ENCODE measurements at places on chromosomes 16 and 17.

DNA sequence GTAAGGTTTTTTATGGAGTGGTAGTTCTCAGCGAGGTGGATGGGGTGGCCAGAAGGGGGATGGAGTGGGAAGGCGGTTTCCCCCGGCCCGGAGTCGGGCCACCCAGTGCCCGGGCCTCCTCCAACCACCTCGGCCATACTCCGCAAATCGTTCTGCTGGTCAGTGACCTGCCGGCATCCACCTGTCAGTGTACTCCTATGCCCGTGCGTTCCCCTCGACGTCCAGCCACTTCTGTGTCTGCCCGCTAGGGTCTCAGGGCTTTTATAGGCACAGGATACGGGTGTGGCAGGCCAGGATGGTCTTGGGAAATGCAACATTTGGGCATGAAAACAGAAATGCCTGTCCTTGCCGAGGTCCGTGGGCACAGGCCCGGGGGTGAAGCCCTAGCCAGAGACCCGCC lies 19.3 kb upstream of the ASGR2 start:
- no peak for DNase-seq

GRCh38 chr17:65856865-65857264 lies 295.4 kb upstream of the AXIN2 start:
- no peak for DNase-seq

DNA sequence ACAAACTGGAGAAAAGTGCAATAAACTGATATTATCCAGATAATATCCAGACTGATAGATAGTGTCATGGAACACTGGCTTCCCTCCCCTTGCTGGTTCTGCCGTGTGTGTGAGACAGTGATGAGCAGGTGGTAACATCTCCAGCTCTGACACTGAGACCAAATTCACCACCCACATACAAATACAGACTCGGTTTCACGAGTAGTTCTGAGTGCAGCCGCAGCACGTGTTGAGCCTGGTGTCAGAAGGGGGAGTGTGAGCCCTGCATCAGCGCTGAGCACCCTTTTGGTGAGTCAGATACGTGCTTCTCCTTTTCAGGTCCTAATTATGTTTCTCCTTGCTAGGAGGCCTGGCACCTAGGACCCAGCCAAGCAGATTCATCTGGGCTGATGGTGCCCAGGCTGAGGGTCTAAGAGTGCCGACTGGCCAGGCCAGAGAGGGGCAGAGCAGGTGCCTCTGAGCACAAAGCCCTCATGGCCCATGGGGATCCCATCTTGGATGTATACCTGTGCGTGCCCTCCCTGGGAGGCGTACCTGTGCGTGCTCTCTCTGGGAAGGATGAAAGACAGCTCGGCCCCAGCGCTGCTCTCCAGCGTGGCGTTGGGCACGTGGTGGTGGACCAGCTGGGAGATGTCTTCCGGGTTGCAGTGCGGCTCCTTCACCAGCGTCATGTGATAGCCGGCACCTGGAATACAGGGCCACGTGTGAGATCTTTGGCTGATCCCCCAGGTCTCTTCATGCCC lies 27.3 kb upstream of the RNPS1 start:
- no peak for DNase-seq

DNA sequence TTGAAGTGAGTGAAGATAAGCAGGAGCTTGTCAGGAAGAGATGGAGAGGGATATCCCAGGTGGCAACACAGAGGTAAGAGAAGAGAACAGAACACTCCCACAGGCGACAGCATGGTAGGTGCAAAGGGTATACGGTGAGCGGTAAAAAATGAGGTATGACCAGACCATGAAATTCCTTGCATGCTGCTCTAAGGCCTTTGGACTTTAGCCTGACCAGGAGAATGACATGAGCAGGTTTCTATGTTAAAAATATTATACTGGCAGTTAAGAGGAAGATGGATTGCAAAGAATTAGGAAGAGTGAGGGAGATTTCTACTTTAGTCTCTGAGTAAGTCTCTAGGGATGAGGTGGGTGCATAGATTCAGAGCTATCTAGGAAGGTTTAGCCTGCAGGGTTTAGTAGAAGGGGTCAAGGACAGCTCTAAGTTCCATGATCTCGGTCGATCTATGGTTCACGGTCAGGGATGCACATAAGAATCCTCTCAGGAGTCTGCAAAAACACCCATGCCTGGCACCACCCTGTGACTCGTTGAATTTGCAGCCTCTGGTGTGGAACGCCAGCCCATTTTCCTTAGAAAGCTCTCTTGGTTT lies 65.7 kb downstream of the HLF start:
- no peak for DNase-seq

GRCh38 chr17:1146561-1147265 lies 33.1 kb downstream of the ABR start:
- no peak for DNase-seq

DNA sequence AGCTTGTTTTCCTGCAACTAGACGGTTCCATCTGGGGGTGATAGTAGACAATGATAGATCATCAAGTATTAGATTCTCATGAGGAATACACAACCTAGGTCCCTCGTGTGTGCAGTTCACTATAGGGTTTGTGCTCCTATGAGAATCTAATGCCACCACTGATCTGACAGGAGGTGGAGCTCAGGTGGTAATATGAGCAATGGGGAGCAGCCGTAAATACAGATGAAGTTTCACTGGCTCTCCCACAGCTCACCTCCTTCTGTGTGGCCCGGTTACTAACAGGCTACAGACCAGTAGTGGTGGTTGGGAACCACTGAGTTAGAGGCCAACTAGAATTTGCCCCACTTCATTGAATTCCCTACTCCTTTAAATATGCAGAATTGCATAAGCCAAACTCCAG lies 147.5 kb upstream of the HSBP1 start:
- DNase-seq: no peak

GRCh38 chr17:14827396-14827919 lies 437.7 kb downstream of the PMP22 start:
- no peak for DNase-seq

DNA sequence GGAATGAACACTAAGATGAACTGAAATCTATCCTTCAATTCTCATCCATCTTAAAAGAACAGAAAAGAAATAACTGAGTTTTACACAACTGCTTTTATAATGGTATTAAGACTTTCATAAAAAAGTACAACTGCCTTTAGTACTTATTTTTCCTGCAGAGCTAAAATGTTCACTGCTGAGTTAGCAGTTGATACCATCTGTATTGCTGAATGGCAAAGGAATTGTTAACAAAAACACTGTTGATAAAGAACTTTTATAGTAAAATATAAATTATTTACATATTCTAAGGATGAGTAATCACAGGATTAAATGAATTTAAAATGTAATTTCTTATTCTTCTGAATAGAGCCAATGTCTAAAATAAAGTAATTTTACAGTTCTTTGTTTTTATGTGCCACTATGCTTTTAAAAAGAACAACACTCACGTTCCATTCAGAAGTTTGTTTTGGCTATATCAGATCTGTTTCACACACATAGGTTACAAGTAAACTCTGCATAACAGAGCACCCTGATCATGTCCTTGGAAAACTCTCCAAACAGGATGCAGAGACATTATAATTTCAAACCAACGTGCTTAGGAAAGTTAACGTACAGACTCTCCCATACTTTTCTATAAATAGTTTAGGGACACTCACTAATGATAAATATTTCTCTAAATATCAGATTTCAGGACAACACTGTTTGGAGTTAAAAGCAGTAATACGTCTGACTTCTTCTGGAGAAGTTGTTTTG lies 151.1 kb downstream of the ITFG1 start:
- no peak for DNase-seq

DNA sequence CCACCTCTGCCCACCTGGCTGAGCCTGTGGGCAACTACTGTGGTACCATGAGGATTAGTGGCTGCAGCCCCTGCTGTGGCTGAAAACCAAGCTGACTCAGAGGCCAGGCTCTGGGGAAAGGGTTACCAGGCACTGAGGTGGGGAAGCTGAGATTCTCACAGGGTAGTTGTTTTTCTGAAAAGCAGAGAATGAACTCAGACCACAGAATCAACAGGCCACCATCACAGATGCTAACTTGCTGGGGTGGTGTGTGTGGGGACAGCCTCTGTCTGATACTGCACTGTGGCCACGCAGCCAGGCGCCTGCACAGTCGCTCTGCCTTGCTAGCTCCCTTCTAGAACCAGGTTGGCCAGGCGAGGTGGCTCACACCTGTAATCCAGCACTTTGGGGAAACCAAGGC lies 28.8 kb downstream of the NPLOC4 start:
- DNase-seq: no peak

DNA sequence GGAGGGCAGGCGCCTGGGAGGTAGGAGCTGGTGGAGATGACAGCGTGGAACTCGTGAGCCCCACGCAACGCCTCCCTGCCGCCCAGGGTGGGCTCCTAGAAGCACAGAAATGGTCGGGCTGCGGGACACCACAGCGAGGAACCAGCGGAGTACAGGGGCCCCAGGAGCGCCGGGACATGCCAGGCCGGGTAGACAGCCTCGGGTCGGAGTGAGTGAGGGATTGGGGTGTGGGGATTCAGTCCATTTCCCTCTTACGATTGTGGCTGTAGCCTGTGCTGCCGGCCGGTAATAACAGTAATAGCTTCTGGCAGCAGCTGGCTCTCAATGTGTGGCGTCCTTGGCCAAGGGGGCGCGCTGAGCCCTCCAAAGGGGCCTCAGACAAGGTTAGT lies 12.2 kb upstream of the CES3 start:
- DNase-seq: no peak

GRCh38 chr17:77783991-77784820 lies 174.3 kb upstream of the TNRC6C start:
- no peak for DNase-seq

DNA sequence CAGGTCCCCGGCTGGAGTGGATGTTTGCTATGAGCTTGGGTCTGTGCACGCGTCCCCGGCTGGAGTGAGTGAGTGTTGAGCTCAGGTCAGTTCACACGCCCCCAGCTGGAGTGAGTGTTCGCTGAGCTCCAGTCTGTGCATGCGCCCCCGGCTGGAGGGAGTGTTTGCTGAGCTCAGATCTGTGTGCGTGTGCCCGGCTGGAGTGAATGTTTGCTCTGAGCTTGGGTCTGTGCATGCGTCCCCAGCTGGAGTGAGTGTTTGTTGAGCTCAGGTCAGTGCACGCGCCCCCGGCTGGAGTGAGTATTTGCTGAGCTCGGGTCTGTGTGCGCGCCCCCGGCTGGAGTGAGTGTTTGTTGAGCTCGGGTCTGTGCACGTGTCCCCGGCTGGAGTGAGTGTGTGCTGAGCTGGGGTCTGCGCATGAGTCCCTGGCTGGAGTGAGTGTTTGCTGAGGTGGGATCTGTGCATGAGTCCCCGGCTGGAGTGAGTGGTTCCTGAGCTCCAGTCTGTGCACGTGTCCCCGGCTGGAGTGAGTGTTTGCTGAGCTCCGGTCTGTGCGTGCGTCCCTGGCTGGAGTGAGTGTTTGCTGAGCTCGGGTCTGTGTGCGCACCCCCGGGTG lies 284.2 kb downstream of the SNX29 start:
- DNase-seq: no peak

- DNase-seq: no peak
Observed at GRCh38 chr16:83577078-83577745, 230.6 kb upstream of the HSBP1 start.

GRCh38 chr17:44279666-44280391 lies 11.9 kb upstream of the SLC4A1 start:
- no peak for DNase-seq

DNA sequence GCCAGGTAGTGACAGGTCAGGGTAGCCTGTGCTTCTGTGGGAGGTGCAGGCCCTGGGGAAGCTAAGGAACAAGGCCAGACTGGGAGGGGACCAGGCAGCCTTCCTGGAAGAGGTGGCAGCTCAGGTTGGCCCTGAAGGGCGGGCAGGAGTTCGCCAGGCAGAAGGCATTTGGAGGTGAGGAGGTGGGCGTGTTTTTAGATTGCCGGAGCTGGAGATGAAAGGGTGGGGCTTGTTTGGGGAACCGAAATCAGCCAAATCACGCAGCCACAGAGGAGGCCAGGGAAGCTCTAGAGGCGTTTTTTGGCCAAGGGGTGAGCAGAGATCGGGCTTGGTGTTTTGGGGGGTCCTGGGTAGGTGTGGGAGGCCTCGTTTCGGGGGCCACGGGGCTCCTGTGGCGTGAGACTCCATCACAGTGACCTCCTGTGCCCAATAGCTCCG lies 7.6 kb downstream of the ADCY7 start:
- DNase-seq: no peak

DNA sequence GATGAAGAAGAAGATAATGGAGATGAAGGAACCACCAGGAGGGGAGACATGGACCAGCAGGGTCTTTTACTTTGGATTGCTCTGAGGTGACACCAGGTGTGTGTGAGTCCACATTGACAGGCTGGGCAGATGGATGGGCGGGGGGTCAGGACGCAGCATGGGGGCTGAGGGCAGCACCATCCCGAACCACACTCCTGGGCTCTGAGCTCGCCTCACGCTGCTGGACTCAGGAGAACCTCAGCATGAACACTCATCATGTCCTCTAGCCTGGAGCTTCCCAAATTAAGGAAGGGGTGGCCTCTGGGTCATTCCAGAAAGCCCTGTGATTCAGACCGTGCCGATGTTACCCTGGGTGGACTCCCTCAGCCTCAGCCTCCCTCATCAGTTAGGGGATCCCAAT lies 50.4 kb upstream of the MAP3K14 start:
- no peak for DNase-seq

GRCh38 chr17:19705201-19705600 lies 11.2 kb downstream of the SLC47A2 start:
- DNase-seq: no peak

DNA sequence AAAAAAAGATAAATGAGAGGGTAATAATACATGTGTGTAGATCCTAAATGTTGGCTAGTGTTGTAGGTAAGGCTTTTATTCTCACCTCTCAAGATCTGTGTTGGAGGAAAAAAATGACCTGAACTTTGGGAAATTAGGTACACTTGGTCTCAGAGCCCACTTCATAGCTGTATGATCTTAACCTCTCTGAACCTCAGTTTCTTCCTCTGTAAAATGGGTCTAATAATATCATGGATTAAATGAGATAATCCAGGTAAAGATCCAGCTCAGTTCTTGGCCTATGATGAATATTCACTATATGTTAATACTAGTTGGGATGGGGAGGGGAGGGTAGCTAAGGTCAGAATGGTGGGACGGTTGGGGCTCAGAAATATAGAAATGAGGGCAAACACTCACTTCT lies 24.3 kb upstream of the GPRC5B start:
- no peak for DNase-seq

DNA sequence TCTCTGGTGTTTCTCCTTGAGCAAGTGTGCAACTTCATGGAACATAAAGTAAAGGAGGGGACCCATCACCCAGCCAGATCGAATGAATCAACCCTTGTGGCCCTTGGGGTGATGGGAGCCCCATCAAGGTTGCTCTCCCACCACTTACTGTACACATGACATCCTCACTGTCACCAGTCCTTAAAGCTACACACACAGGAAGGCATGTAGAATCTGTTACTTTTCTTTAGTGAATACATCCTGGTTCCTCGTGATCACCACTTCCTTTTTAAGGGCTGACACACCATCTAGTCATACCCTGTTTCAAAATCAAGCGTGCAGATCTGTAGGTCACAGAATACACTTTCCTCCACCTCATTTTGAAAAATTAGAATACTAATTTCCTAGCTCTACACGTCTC lies 22.6 kb upstream of the MPHOSPH6 start:
- DNase-seq: no peak

GRCh38 chr16:57795431-57795878 lies 6.8 kb downstream of the KIFC3 start:
- DNase-seq: no peak

- DNase-seq: no peak
Observed at GRCh38 chr16:2206780-2207433, 1.7 kb downstream of the MLST8 start.

GRCh38 chr17:8955021-8955959 lies 10.2 kb downstream of the PIK3R5 start:
- DNase-seq: no peak

GRCh38 chr17:82355770-82356427 lies 3.1 kb upstream of the TEX19 start:
- no peak for DNase-seq

GRCh38 chr17:15492791-15493692 lies 25.6 kb upstream of the CDRT4 start:
- DNase-seq: no peak
